ENCODE measurements at places on chromosomes 4 and X.

- no peak for DNase-seq
Observed at GRCh38 chr4:34628471-34628870, 1615.8 kb downstream of the ARAP2 start.

GRCh38 chr4:19152264-19152663 lies 1099.4 kb upstream of the SLIT2 start:
- DNase-seq: no peak

DNA sequence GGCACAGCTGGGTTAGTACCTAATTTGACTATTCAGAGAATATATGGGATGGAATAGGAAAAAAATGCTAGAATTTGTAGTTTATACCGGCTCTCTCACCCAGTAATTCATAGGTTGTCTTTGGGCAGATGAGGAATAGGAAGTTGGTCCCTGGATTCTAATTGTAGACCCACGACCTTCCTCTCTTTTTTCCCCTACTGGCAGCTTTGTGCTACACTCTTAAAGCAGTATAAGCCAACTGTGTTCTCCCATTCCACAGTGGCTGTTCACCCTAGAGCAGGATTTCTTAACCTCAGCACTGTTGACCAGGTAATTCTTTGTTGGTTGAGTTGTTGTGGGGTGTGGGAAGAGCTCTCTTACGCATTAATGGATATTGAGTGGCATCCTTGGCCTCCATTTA lies 92.9 kb downstream of the FNIP2 start:
- no peak for DNase-seq

GRCh38 chrX:101774340-101774739 lies 114.7 kb upstream of the ARMCX2 start:
- no peak for DNase-seq

GRCh38 chr4:128255906-128256305 lies 31.7 kb downstream of the PGRMC2 start:
- no peak for DNase-seq

DNA sequence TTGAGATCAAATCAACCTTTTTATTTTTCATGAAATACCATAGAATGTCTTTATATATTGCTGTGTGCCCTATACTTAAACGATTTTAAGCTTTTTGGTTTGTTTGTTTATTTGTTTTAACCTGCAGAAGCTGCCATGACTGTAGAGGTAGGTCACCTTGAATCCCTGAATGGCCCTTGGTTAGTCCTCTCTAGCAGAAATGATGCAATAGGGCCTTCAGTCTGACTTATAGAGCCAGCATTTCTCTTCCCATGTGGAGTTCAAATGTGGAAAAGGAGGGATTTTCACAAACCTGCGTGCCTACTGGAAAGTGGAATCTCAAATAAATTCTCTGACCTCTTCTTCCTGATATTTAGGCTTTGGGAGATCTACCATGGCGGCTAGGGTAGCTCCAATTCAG lies 327.9 kb downstream of the MAPK10 start:
- no peak for DNase-seq

DNA sequence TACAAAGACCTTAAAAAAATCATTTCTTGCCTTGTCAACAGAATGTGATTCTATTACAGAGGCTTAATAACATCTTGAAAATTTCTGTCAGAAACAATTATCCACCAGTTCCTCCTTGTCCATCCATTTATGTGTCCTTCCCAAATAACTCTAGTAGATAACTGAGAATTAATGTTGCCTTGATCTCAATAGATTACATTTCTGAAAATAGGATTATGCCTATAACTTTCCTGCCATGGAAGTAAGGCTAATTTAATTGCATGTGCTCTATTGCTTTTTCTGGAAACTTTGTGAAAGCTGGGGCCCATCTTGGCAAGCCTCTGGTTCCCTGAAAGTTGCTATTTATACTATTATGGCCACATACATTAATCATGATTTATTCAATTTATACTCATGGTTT lies 76.2 kb upstream of the UNC5C start:
- no peak for DNase-seq

DNA sequence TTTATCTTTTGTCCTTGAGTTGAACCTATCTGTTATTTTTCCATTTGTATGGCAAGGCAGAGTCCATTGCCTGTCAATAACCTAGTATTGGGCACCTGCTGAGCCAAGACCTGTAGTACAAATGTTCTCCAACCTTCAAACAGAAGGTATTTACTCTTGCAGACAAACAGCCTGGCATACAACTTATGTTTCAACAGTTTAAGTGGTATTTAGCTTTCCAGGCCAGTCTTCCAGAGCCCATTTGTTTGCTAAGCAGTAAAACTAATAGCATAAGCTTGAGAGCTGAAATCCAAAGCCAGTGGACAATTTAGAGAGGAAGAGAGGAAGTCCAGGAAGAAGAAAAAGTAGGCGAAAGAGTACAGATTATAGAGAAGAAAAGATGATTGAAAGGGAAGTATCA lies 979.3 kb downstream of the GLUD2 start:
- DNase-seq: no peak

DNA sequence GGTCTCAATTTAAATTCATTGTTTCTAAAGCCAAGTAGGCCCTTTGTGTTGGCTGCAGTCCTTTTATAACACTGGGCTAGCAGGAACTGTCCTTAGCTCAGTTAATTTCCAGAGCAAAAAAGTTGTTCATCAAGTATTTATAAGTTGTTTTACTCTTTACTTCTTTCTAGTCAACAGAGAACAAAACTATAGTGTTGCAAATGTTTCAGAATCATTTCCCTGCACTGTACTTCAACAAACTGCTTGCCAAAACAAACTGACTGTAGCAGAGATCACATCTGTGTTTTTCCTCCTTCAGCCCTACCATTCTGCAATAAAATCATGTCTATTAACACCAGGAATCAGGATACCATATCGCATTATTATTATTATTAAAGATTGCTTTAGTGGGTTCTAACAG lies 168.5 kb upstream of the SH3RF1 start:
- DNase-seq: no peak

DNA sequence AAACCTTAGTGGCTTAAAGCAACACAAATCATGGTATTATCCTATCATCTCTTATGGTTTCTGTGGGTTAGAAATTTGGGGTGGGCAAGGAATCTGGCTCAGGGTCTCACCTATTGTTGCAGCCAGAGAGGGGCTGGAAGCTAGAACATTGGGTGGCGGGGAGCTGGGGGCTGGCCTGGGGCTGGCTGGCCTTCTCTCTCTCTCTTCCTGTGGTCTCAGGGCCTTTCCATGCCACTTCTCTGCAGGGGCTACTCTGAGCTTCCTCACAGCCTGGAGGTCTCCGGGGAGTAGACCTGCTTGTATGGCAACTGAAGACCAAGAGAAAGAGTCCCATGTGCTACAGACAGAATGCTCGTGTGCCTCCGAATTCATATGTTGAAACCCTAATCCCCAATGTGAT lies 10.7 kb upstream of the XPNPEP2 start:
- DNase-seq: no peak

DNA sequence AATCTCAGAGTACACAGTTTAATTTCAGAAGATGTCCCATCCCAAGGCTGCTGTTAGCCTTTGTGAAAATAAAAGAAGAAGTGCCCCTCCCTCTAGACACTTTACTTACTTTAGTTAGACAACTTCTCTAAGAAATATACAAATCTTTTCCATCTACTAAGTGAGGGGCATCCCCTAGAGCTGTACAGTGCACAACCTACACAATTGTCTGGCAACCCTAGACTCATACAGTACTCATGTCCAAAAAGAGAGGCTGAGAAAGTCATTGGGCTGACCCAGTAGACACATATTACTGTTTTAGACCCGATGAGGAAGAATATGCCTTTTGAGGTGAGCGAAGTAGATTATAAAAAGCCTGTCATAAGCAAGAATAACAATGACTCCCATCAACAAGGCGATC lies 297.6 kb downstream of the IDS start:
- DNase-seq: no peak

DNA sequence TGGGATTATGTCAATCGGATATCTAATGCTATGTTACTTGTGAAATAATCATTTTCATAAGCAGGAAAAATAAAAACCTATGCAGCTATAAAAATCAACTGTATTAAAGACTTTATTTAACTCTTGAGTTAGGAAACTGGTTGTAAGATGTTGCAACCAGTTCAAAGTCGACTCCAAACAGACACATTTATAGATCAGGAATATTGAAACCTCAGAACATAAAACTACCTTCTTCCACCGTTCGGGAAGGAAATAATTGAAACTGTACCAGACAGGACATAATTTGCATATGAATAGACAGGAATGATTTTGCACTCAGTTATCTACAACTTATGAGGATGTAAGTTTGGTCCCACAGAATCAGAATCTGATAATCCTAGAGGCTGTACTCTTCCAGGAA lies 181.8 kb upstream of the STS start:
- no peak for DNase-seq

GRCh38 chr4:118774321-118774720 lies 61.6 kb downstream of the SEC24D start:
- no peak for DNase-seq

DNA sequence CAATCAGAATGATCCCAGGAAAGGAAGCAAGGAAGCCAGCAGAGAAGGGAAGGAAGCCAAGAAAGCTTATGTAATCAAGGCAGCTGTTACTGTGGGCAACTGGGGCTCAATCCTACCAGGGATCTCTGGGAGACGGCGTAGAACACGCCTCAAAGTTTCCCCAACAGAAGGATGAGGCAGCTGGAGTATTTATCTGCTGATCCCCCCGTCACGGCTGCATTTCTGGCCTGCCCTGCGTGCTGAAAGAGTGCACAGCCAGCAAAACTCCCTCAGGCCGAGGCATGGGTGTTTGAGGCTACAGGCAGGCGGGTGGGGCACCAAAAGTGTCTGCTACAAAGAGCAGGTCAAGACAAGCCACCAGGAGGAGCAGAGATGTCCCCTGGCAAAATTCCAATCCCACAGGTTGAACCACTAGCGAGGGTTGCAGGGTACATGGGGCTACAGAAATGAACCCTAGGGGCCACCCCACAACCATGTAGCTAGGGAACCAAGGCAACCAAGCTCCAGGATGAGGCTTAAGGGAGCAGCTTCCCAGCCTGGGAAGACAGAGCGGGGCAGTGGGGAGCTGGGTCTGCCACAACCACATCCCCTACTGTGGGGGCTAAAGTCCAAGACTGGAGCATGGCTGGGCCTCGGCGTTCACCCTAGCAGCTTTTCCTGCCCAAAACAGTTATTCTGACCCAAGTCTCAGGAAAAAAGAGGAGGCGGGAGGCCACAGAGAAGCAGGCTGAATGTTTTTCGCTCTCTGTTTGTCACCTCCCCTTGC lies 113.4 kb downstream of the BCOR start:
- DNase-seq: no peak

DNA sequence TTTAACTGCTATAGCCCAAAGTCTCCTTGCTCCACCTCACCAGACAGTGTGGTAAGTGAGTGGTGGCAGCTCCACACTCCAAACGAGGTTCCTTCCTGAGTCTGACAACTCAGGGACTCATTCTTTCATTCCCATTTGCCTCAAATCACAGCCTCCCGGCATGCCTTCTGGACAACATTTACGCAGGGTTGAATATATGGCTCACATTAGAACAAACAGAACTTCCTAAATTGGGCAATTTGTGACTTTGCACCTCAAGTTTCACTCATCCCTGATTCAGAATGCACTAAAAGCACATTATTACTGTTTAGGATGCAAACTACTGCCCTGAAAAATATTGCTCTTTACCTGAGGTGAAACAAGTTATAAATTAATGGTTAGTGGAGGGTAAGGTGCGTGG lies 224.6 kb upstream of the PPARGC1A start:
- DNase-seq: no peak

DNA sequence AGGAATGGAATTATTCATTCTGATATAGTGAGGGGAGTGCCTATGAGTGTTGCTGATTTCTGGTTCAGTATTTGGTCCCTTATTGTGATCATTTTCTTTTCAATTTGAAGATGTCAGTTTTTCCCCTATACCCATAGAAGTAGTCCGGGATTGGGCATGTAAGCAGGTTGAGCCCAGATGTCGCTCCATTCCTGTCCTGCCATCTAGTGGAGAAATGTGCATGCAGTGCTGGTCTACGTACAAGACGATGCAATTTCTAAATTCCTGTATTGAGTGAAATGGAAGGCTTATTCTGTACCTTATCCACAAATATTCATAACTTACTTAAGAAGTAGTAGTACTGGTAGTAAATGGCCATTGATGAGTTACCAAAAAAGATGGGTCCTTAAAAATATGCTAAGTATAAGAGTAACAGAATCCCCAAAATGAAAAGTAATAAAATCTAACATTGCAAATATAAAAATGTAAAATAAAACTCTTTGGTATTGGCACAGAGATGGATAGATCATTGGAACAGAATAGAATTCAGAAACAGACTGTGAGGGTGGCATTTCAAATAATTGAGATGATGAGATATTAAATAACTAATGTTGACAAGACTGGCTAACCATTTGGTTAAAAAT lies 60.9 kb downstream of the UGT8 start:
- DNase-seq: peak; percentile 23

DNA sequence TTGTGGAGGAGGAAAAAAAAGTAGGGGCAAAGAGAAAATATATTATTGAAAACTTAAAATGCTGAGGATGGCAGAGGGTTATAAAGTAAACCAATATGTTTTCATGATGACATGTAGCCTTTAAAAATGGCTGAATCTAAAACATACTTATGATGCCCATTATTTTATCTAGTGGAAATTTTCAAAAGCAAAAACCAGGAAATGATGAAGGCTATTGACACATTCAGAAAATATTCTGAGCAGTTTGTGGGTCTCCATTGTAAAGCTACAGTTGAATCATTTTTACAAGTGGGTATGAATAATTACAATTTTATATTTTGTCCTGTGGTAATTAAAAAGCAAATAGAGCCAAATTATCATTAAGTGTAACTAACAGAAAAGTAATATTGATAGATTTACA lies 10.7 kb downstream of the PLS3 start:
- no peak for DNase-seq

DNA sequence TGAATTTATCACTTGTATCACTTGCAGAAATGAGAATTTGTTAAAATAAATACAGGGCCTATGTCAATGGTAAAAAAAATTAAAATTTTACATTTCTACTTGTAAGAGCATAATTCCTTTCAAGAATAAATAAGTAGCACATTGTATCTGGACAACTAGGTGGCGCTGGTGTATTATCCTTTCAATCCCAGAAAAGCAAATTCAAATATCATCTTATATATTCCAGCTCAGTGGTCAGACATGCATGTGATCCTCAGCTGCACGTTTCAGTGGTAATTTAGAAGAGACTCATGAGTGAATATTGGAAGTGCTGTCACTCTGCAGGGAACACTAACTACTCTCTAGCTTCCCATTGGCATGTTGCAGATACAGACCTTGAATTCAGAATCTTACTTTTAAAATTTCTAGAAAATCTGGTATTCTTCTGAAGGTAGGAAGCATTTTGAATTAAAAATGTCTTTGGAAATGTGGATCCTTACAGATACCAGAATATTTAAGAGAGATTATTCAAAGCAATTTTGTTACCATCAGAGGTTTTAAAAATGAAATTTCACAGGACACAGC lies 1414.7 kb upstream of the TENM3 start:
- DNase-seq: no peak

DNA sequence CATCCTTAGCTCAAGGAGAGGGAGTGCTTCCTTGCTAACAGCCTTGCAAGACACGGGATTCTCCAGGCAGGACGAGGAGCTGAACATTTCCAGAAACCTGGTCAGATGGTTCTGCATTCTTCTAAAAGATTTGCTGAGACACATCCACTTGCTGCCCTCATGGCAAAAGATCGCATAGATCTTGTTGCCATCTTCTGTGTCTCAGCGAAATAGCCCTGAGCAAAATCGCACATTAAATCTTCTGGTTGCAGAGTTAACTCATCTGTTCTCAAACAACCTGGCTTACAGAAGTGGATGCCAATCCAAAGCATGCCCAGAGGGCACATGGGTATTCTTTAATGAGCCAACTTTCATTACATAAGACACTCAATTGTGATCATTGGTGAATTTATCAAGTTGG lies 167.5 kb downstream of the PRKX start:
- no peak for DNase-seq

GRCh38 chr4:95188701-95189370 lies 359.9 kb downstream of the UNC5C start:
- no peak for DNase-seq
